ENCODE measurements at places on chromosomes 13 and 19. TPM values are rescaled to one million over a fixed set of nuclear protein-coding genes. Genes with fewer than 3 reads are reported as not detected.

GRCh38 chr19:1226227-1226518 is 11.6 kb downstream of the CBARP start:
- H3K4me1 ChIP-seq = peaks cover 20% of the 10 kb centered on the region
- DNase-seq = no peak
- no peak overlapping the region for H3K27ac ChIP-seq
- H3K4me3 ChIP-seq = no peak overlapping the region

DNA sequence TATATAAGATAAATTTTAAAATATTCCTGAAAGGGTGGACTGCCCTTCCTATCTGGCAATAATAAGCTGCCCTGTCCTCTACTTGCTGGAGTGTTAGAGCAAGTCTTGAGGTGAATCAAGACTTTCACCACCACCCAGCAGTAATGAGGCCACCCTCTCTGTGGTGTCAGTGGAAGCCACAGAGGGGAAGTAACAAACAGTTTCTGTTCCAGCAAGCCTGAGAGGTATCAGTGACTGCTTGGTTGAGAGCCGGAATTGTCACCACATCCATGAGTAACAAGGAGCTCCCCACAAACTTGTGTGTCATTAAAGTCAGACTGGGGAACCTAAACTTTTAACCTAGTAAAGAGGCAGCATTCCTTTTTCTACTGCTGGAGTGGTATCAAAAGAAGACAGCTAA is 532.7 kb upstream of the SPRY2 start:
- no peak overlapping the region for H3K4me3 ChIP-seq
- H3K27me3 ChIP-seq = no peaks in the 10 kb centered on the region
- no peak for DNase-seq
- H3K27ac ChIP-seq = no peak overlapping the region
- no peaks in the 10 kb centered on the region for H3K4me1 ChIP-seq
- H3K36me3 ChIP-seq = no peaks in the 10 kb centered on the region

DNA sequence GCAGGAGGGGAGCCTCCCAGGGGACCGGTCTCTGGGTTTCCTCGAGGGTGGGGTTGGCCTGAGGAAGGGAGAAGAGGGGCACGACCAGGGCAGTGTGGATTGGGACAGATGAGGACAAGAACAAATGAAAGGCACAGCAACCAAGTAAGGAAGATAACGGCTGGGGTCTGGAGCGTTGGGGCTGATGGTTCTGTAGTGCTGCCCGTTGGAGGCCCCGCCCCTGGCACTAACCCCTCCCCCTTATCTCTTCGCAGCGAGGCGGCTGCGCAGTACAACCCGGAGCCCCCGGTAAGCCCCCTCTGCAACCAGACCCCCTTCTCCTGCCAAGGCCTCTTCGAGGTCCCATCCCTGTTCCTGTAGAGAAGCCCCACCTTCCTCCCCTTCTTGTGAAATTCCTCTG is 2.2 kb downstream of the CAPNS1 start:
- H3K36me3 ChIP-seq = peaks cover 48% of the 10 kb centered on the region
- no peaks in the 10 kb centered on the region for H3K27me3 ChIP-seq
- DNase-seq = no peak
- H3K27ac ChIP-seq = no peak overlapping the region

DNA sequence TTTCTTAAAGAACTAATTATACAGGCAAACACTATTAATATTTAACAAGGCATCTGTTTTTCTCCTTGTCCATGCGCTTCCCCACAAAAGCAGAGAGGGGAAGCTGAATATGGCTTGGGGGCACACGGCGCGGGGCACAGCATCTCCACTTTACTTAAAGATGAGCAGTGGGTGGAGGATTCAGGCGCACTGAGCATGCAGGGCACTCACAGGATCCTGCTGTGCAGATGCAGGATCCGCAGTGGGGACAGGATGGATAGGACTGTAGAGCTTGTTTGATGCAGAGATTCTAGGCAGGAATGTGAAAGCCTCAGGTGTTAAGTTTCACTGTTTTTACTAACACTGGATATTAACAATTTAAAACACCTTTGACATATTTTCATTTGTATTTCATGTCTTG is 43.3 kb downstream of the ATP11A start:
- no peak for DNase-seq
- H3K27me3 ChIP-seq = no peaks in the 10 kb centered on the region
- no peak overlapping the region for H3K27ac ChIP-seq
- H3K36me3 ChIP-seq = no peaks in the 10 kb centered on the region
- no peak overlapping the region for H3K4me3 ChIP-seq
- H3K4me1 ChIP-seq = peaks cover 32% of the 10 kb centered on the region

GRCh38 chr19:10238172-10238783 is 7.1 kb upstream of the S1PR2 start:
- H3K36me3 ChIP-seq = no peaks in the 10 kb centered on the region
- H3K27ac ChIP-seq = peak overlapping the region; percentile 79
- H3K4me3 ChIP-seq = no peak overlapping the region

DNA sequence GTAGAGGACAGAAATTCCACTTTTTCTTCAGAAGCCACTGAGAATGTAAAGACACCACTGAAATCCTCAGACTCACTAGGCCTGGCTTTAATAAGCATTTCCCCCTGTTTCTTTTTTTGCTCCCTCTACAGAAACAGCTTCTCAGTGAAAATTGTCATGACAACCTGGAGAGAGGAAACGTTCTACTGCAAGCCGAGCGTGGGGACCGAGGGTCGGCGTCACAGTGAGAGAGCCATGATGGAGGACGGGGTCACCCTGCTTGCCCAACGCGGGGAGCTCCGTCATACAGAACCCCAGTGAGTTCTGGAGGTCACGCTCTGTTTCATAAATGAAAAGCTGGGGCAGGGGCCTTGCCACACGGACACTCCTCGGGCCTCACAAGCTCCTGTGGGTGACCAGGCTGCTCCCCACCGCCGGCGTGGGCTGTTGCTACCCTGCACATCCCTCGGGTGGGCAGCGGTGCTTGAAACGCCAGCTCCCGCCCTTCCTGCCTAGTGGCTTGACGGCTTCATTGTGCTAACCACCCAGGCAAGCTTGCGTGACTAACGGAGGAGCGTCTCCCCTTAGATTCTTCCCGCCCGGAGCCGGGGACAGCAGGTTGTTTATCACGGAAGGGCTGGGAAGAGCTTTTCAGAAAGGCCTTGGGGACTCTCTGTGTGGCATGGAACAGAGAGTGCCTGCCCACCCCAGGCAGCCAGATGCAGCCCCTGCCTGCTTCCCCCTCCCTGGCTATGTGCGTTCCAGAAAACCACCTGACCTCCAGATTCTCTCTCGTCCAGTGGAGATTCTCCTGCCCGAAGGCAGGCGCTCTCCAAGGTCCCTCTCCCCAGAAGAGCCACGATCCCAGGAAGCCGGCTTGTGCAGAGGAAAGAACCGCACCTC is 153.6 kb downstream of the KATNAL1 start:
- no peaks in the 10 kb centered on the region for H3K36me3 ChIP-seq
- peaks cover 15% of the 10 kb centered on the region for H3K27me3 ChIP-seq
- no peak overlapping the region for H3K4me3 ChIP-seq

DNA sequence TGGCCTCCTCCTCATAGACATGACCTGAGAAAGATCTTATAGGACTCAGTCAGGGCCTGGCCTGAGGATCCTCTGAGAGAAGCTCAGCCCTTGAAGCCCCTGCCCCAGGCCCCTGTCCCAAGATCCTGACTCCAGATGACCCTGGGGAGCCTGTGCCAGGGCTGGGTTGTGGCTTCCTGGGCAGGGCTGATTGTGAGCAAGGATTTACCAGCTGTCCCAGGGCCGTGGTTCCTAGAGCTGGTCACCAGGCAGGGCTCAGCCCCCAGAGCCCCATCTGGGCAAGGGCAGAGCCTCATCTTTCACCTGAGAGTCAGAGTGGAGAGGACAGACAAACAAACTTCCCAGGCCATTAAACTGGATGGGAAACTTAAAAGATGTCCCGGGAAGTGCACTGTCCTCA is 1.9 kb downstream of the CEACAM21 start:
- H3K4me1 ChIP-seq = no peaks in the 10 kb centered on the region
- no peaks in the 10 kb centered on the region for H3K36me3 ChIP-seq
- no peaks in the 10 kb centered on the region for H3K27me3 ChIP-seq
- no peak overlapping the region for H3K4me3 ChIP-seq

DNA sequence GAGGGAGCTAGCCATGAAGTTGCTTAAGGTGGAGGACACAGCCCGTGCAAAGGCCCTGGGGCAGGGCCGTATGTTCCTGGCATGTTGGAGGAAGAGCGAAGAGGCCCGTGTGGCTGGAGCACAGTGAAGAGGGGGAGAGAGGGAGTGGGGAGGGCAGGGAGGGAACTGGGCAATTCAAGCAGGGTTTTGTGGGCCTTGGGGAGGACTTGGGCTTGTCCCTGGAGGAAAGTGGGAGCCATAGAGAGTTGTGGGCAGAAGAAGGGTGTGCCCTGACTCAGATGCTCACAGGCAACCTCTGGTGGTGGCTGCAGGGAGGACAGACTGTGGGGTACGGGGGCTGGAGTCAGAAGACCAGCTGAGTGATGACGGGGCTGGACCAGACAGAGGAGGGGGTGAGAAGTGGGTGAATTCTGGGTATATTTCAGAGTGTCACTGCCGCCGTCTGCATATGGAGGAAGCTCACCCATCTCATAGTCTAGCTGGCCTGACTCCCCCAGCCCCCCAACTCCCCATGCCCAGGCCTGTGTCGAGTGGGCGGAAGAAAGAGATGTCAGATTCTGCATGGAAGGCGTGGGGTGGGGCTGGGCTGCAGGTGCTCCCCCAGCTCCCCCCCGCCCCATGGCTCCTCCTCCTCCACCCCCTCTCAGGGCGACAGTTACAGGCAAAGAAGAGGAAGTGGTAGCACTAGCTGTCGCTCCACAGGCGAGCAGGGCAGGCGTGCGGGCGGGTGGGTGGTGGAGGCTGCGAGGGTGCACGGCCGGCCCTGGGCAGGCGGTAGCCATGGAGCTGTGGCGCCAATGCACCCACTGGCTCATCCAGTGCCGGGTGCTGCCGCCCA is at the start of gene VAV1:
VAV1 (plus strand) TSS at position 681 of the 838 bp plus-strand sequence; CDS start at position 781, 100 bp downstream.
- DNase-seq = no peak
- peak within 1 kb of the TSS; percentile 39 for H3K4me3 ChIP-seq
- no peak within 1 kb of the TSS for H3K27ac ChIP-seq
- H3K36me3 ChIP-seq = no peaks in the 10 kb centered on the region

GRCh38 chr19:5305163-5305562 is 35.4 kb downstream of the PTPRS start:
- H3K27ac ChIP-seq = no peak overlapping the region
- no peaks in the 10 kb centered on the region for H3K27me3 ChIP-seq
- no peak for DNase-seq
- H3K4me3 ChIP-seq = no peak overlapping the region
- no peaks in the 10 kb centered on the region for H3K36me3 ChIP-seq

- no peaks in the 10 kb centered on the region for H3K27me3 ChIP-seq
- H3K27ac ChIP-seq = no peak overlapping the region
- no peak for DNase-seq
- no peaks in the 10 kb centered on the region for H3K36me3 ChIP-seq
These were observed 62.7 kb upstream of the ZNF85 start for GRCh38 chr19:20860339-20860738.

GRCh38 chr19:55481148-55481793 is 3.7 kb upstream of the NAT14 start:
- H3K4me1 ChIP-seq = peaks cover 35% of the 10 kb centered on the region
- no peak overlapping the region for H3K4me3 ChIP-seq
- H3K36me3 ChIP-seq = peaks cover 14% of the 10 kb centered on the region
- H3K27ac ChIP-seq = no peak overlapping the region
- DNase-seq = no peak

GRCh38 chr19:28523619-28524018 is 689.3 kb downstream of the UQCRFS1 start:
- no peak for DNase-seq
- H3K4me3 ChIP-seq = no peak overlapping the region
- no peaks in the 10 kb centered on the region for H3K4me1 ChIP-seq
- no peaks in the 10 kb centered on the region for H3K36me3 ChIP-seq
- no peaks in the 10 kb centered on the region for H3K27me3 ChIP-seq

DNA sequence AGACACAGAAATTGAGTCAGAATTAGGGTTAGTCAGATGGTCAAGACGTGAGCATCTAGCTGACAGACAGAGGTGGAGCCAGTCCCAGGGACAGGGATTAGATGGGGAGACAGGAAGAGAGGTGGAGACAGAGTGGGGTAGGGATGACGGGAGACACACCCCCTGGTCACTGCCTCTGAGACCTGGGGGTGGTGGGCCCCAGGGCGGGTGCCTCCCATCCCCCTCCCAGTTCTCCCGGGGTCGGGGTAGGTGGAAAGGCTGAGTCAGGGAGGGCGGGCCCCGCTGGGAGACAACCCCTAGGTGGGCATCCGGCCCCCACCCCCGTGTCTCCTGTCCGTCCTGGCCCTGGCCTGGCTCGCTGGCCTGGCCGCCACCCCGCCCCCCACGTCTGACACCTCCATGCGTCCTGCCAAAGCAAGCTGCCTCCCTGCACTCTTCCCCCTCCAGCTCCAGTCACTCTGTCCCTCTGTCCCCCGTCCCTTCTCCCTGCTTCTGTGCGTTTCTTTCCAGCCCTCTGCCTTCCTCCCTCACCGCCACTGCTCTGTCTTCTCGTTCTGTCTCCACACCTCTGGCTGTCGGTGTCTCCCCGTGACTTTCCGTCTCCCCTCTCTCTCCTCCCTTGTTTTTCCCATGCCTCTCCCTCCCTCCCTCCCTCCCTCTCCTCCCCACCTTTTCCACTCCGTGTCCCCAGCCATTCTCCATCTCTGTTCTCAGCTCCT is 15.1 kb downstream of the CCDC97 start:
- H3K27me3 ChIP-seq = peaks cover 8% of the 10 kb centered on the region
- H3K4me3 ChIP-seq = peak overlapping the region; percentile 24
- H3K36me3 ChIP-seq = peaks cover 40% of the 10 kb centered on the region
- H3K4me1 ChIP-seq = peaks cover 74% of the 10 kb centered on the region
- DNase-seq = peak; percentile 62
- peak overlapping the region; percentile 74 for H3K27ac ChIP-seq

- peak overlapping the region; percentile 33 for H3K27ac ChIP-seq
- no peak overlapping the region for H3K4me3 ChIP-seq
- peaks cover 26% of the 10 kb centered on the region for H3K4me1 ChIP-seq
These were observed 190.1 kb downstream of the FOXO1 start for GRCh38 chr13:40476175-40476958.

The PSG1 gene
- 0.80 TPM for total RNA-seq

The EFNA2 gene
- 1.1 TPM for total RNA-seq

The TEKTIP1 gene
- total RNA-seq = 0.49 TPM

The PCDH17 gene
- 5.9 TPM for total RNA-seq

The TBC1D4 gene
- total RNA-seq = 18.7 TPM
